ENCODE measurements at places on chromosomes 3 and 15.

- DNase-seq: no peak
These were observed 53.9 kb upstream of the GRM7 start for GRCh38 chr3:6806991-6807390.

- DNase-seq: no peak
These were observed 13.2 kb downstream of the ISG20 start for GRCh38 chr15:88651971-88652370.

- no peak for DNase-seq
These were observed 21.5 kb downstream of the PLD1 start for GRCh38 chr3:171788546-171789351.

DNA sequence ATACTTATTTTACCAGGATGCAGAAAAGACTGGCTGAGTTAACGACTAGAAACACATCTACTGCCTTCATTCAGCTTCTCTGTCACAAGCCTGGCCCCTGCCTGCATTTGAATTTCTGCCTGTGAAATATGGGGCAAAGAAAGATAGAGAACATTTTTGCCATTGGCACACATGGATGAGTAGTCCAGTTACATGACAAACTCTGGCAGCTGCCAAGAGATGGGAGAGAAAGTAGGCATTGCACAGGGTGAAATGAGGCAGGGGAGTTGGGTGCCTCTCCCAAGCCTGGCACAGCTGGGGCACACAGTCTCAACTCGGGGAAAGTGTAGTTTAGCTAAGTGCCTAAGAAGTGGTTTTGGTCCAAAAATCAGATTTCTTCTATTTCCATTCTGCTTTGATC, 24.0 kb downstream of the ANXA2 start:
- no peak for DNase-seq

- DNase-seq: no peak
These were observed 68.0 kb downstream of the CHL1 start for GRCh38 chr3:264394-265156.

DNA sequence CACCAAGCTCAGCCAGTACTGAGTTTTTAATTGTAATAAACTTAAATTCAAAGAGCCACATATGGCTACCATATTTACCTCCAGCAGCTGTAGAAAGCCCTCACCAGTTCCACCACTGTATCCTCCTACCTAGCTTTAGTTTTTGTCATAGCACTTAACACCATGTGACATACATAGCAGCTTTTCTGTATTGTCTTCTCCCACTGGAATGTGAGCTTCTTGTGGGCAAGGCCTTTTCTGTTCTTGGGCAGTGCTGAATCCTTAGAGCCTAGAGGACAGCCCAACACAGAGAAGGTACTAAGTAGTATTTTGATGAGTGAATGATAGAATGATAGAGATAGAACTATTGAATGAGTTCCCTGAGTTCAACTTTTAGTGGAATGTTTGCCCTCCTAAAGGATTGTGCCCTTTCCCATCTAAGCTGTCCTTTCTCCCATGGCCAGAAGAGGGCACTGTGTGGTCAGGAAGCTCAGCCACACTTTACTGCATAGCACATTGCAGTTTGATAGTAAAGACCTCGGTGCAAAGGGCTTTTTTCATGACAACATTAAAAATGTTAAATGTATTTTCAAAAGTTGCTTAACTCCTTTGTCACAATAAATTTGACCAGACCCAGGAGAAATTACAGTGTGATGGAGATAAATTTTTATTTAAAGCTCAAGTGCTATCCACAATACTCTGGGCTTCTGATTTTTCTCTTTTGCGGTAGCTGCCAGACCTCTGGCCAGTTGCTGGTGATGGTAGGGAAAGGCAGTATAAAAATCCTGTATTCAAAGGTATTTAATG, 115.8 kb downstream of the GHSR start:
- peak; percentile 27 for DNase-seq

DNA sequence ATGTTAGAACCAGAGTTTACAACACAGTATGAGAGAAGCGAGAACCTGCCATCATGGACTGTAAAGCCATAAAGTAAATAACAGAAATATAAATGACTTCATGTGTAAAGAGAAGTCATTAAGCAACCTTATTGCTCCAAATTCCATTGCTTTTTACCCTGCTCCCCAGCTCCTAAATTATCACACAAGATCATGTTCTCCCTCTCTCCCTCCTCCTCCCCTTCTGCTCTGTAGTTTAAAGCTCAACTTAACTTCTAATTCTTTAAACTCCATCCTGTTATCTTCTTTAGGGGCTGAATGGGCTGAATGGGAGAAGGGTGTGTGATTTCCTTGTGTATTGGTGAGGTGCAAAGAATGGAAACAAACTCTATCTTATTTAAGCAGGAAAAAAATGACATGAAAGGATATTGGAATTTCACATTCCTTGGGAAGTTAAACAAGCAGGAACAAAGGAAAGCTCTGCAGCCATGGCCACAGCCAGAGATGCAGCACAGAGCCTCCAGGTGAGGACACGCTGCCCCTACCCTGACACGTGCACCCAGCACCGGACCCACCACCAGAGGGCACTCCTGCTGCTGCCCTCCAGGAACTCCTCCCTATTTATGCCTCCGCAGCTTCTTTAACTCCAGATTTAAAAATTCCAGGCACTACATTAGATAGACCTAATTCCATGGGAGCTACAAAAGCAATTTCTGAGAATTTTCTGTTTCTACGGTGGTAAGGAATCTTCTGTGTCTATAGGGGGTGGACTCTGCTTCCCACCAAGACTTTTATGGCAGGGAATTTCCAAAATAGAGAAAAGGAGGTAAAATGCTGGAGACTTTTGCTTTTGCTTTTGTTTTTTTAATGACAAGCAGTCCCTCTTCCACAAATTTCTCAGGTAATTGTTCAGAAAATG, 76.9 kb upstream of the ABI3BP start:
- no peak for DNase-seq

DNA sequence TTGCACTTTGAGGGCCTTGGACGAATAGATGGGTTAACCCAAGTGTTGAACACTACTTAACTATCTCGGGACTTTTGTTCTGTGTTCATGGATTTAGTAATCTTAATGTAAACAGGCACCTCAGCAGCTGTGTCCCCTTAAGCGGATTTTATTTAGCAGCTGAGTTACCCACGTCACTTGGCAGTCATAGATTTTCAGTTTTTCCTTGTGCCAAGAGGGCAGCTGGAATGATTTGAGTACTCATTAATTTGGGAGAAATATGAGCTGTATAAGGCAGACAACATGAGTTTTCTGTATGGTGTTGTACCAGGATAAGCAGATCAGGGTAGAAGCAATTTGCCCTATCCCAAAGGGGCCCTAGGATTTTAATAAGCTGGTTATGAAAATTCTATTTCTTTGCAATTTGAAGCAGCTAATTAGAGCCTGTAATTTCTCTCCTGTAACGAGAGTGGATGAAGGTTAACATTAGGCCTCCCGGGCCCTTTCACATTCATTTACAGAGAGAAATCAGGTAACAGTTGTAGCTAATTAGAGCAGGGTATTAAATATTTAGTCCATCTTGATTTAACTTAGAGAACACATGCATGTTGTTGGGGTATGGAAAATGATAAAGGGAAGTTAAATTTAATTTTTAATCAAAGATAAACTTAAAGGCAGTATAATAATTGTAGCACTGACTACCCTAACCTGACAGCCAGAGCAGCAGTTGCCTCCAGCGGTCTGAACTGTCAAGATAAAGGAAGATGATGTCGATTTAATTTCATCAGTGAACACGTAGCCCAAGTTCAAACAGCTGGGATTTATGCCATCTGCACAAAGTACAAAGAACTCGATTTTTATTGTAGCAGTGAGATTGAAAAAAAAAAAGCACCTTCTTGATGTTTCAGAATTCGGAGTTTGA, 194.5 kb downstream of the LRTM1 start:
- no peak for DNase-seq

DNA sequence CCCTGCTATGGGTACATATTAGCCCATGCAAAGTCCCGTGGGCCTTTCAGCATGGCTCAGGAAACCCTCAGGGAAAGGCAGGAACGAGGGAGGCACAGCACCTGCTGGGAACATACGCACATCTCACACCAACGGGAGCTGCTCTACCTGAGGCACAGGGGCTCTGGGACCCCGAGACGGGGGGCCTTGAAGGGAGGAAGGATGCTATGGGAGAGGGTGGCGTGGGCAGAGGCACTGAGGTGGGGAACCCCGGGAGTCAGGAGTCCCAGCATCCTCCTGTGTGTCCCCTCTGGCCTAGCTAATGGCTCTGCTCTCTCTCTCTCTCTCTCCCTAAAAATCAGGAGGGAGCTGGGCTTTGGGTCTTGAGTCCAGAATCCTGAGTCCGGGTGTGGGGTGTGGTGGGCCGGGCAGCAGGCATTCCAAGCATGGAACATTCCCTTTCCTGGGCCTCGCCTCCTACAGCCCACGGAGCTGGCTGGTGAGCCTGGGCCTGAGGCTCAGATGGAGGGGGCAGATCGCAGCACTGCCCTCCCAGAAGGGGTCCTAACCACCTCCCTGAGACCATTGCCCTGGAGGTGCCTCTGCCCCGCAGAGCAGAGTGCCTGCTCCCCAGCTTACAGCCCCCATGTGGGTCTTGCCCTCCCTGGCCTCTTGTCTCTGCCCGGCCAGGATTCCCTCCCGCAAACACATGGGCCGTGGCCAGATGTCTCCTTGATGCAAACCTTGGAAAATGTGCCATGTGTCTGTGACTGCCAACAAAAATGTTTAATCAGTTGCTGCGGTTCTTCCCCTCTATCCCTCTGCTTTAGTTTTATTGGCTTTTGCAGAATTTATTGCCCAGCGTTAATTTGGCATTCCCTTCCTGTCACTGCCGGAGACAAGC, 101.6 kb downstream of the TMEM266 start:
- DNase-seq: no peak

GRCh38 chr3:172370419-172370818, 77.8 kb downstream of the GHSR start:
- DNase-seq: no peak

- DNase-seq: no peak
These were observed 152.1 kb upstream of the ALCAM start for GRCh38 chr3:105214590-105214989.

- DNase-seq: no peak
These were observed 1.1 kb upstream of the VPS18 start for GRCh38 chr15:40893019-40893670.

- DNase-seq: no peak
These were observed 488.6 kb downstream of the MAGI1 start for GRCh38 chr3:65550137-65550536.

DNA sequence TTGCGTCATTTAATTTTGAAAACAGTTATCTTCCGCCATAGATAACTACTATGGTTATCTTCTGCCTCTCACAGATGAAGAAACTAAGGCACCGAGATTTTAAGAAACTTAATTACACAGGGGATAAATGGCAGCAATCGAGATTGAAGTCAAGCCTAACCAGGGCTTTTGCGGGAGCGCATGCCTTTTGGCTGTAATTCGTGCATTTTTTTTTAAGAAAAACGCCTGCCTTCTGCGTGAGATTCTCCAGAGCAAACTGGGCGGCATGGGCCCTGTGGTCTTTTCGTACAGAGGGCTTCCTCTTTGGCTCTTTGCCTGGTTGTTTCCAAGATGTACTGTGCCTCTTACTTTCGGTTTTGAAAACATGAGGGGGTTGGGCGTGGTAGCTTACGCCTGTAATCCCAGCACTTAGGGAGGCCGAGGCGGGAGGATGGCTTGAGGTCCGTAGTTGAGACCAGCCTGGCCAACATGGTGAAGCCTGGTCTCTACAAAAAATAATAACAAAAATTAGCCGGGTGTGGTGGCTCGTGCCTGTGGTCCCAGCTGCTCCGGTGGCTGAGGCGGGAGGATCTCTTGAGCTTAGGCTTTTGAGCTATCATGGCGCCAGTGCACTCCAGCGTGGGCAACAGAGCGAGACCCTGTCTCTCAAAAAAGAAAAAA, 1.2 kb downstream of the B2M start:
- DNase-seq: no peak

DNA sequence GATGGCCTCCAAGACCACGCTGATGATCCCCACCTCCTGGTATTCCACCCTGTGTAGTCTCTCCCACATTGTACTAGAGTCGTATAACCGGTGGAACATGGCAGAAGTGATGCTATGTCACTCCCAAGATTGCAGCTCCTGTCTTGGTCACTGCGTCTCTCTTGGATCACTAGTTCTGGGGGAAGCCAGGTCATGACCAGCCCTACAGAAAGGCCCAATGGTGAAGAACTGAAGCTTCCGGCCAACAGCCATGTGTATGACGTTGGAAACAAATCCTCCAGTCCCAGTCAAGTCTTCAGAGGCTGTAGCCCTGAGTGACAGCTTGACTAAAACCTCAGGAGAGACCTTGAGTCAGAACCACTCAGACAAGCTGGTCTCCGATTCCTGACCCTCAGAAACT, 61.9 kb upstream of the FNDC3B start:
- no peak for DNase-seq

GRCh38 chr3:58001979-58002378, 6.2 kb upstream of the FLNB start:
- DNase-seq: no peak

DNA sequence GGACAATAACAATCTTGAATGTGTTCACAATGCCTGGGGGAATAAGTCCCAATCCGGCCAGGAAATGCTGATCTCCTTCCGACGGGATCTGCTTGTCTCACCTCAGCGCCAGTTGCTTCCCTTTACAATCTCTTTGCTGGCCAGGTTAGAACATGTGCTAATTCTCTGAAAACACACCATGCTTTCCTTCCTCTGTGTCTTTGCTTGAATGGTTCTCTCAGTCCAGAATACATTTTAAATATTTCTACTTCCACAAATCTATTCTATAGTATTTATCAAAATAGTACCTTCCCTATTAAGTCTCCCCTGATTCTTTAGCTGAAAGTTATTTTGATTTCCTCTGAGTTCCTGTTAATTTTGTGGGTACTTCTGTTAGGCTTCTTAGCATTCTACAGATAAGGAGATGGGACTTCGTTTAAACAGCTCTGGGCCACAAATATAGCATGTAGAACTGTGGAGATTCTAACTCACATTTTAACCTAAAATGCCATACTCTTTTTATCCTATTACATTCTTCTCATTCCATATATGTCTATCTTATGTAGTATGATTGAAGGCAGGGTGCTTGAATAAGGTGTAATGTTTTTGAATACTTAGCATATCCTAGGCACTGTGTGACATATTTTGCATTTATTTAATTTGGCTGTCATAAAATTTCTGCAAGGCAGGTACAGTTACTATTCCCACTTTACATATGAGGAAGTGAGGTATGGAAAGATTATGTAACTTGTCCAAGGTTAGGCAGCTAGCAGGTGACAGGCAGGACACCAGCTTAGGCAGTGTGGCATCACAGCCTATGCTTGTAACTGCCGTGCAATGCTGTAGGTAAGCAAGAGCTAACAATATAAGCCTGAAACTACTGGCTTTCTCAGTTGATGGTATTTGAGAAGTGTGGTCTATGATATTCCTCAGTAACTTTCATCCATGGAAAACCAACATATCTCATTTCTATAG, 299.8 kb downstream of the LPP start:
- DNase-seq: no peak

- no peak for DNase-seq
These were observed 20.2 kb upstream of the MITF start for GRCh38 chr3:69718866-69719586.

GRCh38 chr3:38046027-38046426, 7.0 kb downstream of the DLEC1 start:
- DNase-seq: no peak

DNA sequence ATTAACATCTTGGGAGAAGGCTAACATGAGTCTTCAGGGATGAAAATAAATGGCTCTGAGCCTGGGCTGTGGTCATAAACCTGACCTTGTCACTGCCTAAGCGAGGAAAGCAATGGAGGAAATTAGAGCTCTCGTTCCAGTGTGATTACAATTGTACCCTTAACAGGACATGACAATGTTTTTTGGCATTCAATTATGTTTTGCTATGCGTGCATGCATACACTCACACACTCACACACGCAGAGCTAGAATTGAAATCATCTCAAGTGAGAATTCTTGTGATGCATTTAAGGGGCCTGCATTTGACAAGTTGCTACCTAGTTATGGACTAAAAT, 24.1 kb downstream of the ZNF80 start:
- DNase-seq: no peak

Data from activated CD8-positive, alpha-beta memory T cell treated with anti-CD3 and anti-CD28 coated beads for 4 hours (primary cell).